ENCODE measurements at places on chromosomes 1 and 21. TPM values are rescaled to one million over a fixed set of nuclear protein-coding genes. Genes with fewer than 3 reads are reported as not detected.

The EXO1 gene
- polyA plus RNA-seq: 5.4 TPM

The MMP23B gene
- 0.07 TPM for polyA plus RNA-seq

The FBXO2 gene
- 83.7 TPM for polyA plus RNA-seq

The C1orf159 gene
- polyA plus RNA-seq: 8.8 TPM

The OLFML3 gene
- 4.4 TPM for polyA plus RNA-seq

The PLEKHN1 gene
- 4.9 TPM for polyA plus RNA-seq

The TIE1 gene
- not detected for polyA plus RNA-seq

The OPTC gene
- not detected for polyA plus RNA-seq

The OR14A16 gene
- polyA plus RNA-seq: not detected

The TRIM67 gene
- not detected for polyA plus RNA-seq

The OLIG2 gene
- polyA plus RNA-seq: not detected

The TMEM240 gene
- polyA plus RNA-seq: 0.28 TPM

The MIXL1 gene
- polyA plus RNA-seq: not detected

The RNU1-1 gene
- polyA plus RNA-seq: not detected

The COL24A1 gene
- 0.01 TPM for polyA plus RNA-seq

The RIPPLY3 gene
- polyA plus RNA-seq: 0.05 TPM

The BCAR3 gene
- 95.4 TPM for polyA plus RNA-seq

The ICOSLG gene
- polyA plus RNA-seq: 2.2 TPM

The LRRC52 gene
- polyA plus RNA-seq: not detected

The CD101 gene
- polyA plus RNA-seq: 0.86 TPM

The CLDN17 gene
- polyA plus RNA-seq: 0.16 TPM

The SEC16B gene
- 1.3 TPM for polyA plus RNA-seq

All from keratinocyte (primary cell).